ENCODE measurements at places on chromosomes 1 and 21.

- no peak for DNase-seq
Observed at GRCh38 chr1:25854554-25854953, 4.7 kb downstream of the AUNIP start.

DNA sequence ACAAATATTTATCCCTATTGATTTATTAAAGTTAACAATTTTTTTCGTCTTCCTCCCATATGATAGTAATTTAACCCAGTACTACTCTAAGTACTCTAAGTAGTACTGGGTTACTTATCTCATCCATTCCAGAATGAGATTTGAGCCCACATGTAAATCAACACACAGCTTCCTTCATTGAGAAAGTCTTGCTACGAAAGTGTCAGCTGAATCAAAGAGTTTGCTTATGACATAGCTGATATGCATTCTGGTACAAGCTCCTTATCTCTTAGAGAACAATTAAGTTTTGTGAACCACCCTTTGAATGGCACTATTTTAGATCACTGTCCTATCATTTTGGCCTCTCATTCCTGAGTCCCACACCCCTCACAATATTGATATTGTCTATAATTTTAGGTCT lies 2.4 kb upstream of the SLC44A3 start:
- no peak for DNase-seq

DNA sequence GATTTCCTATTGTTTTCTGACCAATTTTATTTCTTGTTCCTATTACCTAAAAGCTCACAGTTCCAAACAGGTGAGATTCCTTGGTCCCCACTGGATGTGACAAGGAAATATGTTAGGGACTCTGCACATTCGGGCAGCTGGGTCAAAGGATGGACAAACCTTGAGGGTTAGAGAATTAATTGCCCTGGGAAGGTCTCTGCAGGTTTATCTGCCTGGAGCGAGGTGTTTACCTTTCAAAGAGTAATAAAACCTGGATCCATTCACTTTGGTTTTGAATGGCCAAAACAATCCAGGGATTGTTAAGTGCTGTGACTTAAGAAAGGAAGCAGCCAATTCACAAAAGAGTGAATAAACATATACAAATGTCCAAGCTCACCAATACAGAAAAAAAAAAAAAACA lies 33.6 kb upstream of the RAB4A start:
- DNase-seq = no peak

DNA sequence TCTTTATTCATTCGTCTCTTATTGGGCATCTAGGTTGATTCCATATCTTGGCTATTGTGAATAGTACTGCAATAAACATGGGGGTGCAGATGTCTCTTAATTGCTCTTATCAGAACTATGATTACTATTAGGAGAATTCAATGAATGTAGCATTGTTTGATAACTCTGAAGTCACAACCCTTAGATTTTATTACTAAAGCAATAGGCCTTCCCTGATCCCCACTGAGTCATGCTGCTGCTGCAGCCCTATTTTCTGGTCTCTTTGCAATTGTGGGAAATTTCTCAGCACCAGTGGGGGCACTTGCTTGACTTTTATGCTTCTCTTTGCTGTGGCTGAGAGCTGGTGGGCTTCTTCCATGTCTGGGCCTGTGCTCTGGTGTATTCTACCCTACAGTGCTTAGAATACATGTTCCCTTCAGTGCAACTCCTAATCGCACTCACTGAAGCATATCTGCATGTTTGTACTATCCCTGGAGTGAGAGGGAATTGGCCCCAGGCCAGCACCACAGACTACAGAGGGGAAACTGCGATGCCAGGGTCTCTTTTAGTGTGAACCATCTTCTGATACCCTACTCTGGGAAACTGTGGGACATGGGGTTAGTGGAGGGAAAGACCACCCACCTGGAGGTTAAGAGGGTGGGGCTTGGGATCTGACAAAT lies 52.2 kb upstream of the ROR1 start:
- DNase-seq = no peak

GRCh38 chr1:168234846-168235547 lies 9.2 kb downstream of the SFT2D2 start:
- DNase-seq = peak; percentile 48
